A549 treated with GW870086 at 1 μM for 4 hours (cell line): ENCODE measurements at places on chromosomes 13 and 19. TPM values are rescaled to one million over a fixed set of nuclear protein-coding genes. Genes with fewer than 3 reads are reported as not detected.

Gene TTYH1
- 0.21 to 0.30 TPM (median 0.25 TPM) in 4 of 5 replicates, not detected in the other for total RNA-seq

Gene GSX1
- total RNA-seq: not detected in 5 replicates

Gene ZNF470
- 1.4 to 1.8 TPM (median 1.6 TPM) in 5 replicates for total RNA-seq

Gene KLK4
- total RNA-seq: 0.19 to 0.61 TPM (median 0.43 TPM) in 3 of 5 replicates, not detected in the others

Gene ZNF227
- 9.7 to 14.0 TPM (median 10.1 TPM) in 5 replicates for total RNA-seq

Gene DIAPH3
- 6.4 to 9.1 TPM (median 7.9 TPM) in 5 replicates for total RNA-seq

Gene SYNGR4
- 3.2 to 6.0 TPM (median 4.1 TPM) in 5 replicates for total RNA-seq

Gene PPP1R13L
- 36.0 to 42.8 TPM (median 38.5 TPM) in 5 replicates for total RNA-seq

Gene CAPS
- 0.86 to 1.5 TPM (median 0.96 TPM) in 5 replicates for total RNA-seq

Gene BTBD2
- total RNA-seq: 34.4 to 46.3 TPM (median 43.0 TPM) in 5 replicates

Gene ZNF439
- total RNA-seq: not detected in 5 replicates

Gene TEX101
- total RNA-seq: not detected in 5 replicates

Gene CCNA1
- total RNA-seq: 0.25 to 0.54 TPM (median 0.38 TPM) in 5 replicates

Gene GJB6
- not detected in 5 replicates for total RNA-seq

Gene PPP1R15A
- total RNA-seq: 84.1 to 116 TPM (median 94.2 TPM) in 5 replicates

Gene LPAR6
- total RNA-seq: 0.29 to 1.5 TPM (median 0.82 TPM) in 5 replicates

Gene MYH14
- 4.4 to 7.0 TPM (median 6.4 TPM) in 5 replicates for total RNA-seq

Gene FSD1
- 6.3 to 9.6 TPM (median 8.5 TPM) in 5 replicates for total RNA-seq

Gene EPS8L1
- total RNA-seq: 5.0 to 6.5 TPM (median 5.9 TPM) in 5 replicates

Gene IQCN
- total RNA-seq: 0.53 to 0.99 TPM (median 0.70 TPM) in 5 replicates

Gene SIGLEC12
- not detected in 5 replicates for total RNA-seq

Gene ZNF66
- not detected in 5 replicates for total RNA-seq

Gene DKKL1
- 0.70 to 1.1 TPM (median 0.89 TPM) in 5 replicates for total RNA-seq

Gene SULT2A1
- total RNA-seq: not detected in 5 replicates

Gene THAP8
- total RNA-seq: 5.3 to 6.8 TPM (median 6.3 TPM) in 5 replicates

Gene TNFSF9
- total RNA-seq: 3.9 to 8.1 TPM (median 5.7 TPM) in 5 replicates

Gene C13orf42
- total RNA-seq: not detected in 5 replicates

Gene ZNF69
- not detected in 5 replicates for total RNA-seq

Gene EXOC3L2
- total RNA-seq: 1.2 to 2.3 TPM (median 1.7 TPM) in 5 replicates

Gene CBY2
- total RNA-seq: not detected in 5 replicates

Gene FLT3
- total RNA-seq: not detected in 5 replicates

Gene BEST2
- total RNA-seq: 0.10 to 0.26 TPM (median 0.22 TPM) in 5 replicates

Gene BICRA
- 11.8 to 15.0 TPM (median 13.9 TPM) in 5 replicates for total RNA-seq

Gene IL4I1
- total RNA-seq: 0.51 to 1.4 TPM (median 0.71 TPM) in 5 replicates

Gene GPC6
- total RNA-seq: 3.3 to 5.8 TPM (median 5.2 TPM) in 5 replicates

Gene NLRP11
- total RNA-seq: 0.03 to 0.07 TPM in 2 of 5 replicates, not detected in the others

Gene CPAMD8
- total RNA-seq: 0.07 to 0.27 TPM (median 0.09 TPM) in 4 of 5 replicates, not detected in the other

Gene REEP6
- total RNA-seq: 4.3 to 6.8 TPM (median 4.4 TPM) in 5 replicates

Gene OR10H1
- not detected in 5 replicates for total RNA-seq
